ENCODE measurements at places on chromosomes 3 and 15.

DNA sequence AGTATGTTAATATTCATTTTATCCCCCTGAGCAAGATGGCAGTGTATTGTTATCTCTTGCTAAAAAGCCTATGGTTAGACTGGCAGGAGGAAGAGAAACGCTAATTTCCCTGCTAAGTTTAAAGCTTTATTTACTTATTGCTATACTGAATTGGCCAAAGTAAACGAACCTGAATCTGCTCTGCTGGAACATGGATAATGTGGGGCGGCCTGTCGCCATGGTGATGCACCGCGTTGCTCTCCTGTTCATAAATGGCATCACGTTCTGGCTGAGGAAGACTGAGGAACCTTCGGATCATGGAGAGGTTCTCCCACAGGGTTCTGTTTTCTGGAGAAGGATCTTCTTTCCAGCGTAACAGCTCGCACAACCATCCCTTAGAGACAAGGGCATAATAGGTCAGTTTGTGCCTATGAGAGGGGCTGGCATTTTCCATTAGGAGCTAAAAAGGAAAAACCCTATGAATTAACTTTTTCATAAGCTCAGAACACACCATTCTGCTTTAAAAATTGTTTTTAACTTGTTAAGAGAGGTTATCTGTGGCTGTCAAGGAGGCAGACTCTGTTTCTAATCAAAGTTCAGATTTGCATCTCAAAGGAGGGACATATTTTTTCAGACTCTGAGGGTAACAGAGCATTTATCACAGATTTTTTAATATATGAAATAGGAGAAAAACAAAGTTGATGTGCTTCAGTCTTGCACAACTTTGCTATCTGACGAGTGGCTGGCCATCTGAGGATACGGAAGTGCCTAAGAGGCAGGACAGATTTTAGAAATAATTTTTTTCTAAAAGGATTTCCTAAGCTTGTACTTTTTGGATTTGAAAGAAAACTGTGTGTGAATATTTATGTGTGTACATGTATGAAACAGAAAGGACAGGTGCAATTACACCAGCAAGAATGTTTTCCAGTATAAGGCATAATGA is 73.1 kb downstream of the SATB1 start:
- DNase-seq: no peak

DNA sequence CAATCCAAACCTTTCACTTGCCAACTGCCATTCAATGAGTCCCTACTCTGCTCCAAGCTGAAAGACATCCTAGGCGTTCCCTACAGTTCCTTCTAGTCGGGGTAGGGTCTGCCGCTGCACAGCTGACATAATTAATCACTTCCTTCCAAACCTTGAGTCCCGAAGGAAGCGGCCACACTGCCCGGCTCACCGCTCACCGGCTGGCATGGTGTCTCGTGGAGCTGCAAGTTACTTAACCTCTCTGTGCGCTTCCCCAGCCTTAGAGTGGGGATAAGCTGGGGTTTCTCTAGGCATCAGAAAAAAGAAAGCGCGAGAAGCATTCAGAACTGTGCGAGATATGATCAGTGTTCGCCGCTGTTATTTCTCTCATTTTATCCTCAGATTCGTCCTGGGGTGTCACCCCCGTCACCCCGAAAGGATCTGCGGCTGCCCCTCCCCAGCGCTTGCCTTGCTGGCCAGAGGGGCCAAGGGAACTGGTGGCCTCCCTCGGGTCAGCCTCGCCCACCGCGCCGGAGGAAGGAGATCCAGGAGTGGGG is 748 bp downstream of the MRPS25 start:
- no peak for DNase-seq

- no peak for DNase-seq
Measured at GRCh38 chr3:52025453-52025852, 29.8 kb upstream of the RPL29 start.

- no peak for DNase-seq
Measured at GRCh38 chr3:36652104-36652503, 112.2 kb downstream of the DCLK3 start.

GRCh38 chr3:120280026-120280425 is 5.0 kb downstream of the GPR156 start:
- no peak for DNase-seq

DNA sequence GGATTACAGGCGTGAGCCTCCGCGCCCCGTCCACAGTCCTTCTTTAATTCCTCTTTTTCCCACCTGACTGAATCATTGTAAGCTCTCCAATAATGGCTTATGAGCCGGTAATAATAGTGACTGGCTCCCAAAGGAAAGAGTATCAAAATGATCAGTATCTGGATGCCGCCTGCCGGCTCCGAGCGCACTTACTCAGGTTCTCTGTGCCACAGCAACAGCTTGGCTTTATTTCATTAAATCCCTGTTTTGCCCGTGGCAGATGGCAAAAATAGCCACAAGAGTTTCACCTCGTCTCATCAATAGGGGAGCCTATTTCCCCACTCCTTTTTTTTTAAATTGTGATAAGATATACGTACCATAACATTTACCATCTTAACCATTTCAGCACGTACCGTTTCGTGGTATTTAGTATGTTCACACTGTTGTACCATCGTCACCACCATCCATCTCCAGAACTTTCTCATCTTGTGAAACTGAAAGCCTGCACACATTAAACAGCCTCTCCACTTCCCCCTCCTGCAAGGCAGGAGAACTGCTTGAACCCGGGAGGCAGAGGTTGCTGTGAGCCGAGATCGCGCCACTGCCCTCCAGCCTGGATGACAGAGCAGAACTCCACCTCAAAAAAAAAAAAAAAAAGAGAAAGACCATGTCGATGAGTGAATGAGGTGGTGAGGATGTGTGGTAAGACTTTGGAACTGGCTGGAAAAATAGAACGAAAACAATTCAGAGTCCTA is 80.7 kb upstream of the DLG1 start:
- no peak for DNase-seq

GRCh38 chr3:47299381-47300318 is 16.9 kb downstream of the KLHL18 start:
- DNase-seq: no peak

DNA sequence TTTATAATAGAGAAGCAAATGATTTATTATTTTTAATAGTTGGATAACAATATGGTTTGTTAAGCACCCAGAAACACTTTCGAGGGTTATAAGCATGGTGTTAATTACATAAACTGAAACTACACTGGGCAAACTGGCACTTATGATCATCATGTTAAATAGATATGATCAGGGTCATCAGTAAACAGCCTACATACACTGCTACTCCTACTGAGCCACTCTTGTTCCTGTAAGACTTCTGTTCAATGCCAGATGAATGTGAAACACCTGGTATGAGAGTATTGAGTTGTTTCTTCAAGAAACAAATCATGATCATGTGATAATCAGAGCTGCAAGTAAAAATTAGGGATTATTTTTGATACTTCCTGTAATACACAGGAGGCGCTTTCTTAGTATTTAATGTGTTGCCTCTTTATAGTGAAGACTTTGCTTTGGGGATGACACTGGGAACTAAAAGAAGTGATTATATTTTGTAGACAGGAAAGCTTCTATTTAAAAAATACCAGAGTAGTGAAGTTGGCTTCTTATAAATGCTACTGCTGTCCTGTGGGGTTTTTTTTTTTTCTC is 32.3 kb upstream of the UTS2B start:
- no peak for DNase-seq

DNA sequence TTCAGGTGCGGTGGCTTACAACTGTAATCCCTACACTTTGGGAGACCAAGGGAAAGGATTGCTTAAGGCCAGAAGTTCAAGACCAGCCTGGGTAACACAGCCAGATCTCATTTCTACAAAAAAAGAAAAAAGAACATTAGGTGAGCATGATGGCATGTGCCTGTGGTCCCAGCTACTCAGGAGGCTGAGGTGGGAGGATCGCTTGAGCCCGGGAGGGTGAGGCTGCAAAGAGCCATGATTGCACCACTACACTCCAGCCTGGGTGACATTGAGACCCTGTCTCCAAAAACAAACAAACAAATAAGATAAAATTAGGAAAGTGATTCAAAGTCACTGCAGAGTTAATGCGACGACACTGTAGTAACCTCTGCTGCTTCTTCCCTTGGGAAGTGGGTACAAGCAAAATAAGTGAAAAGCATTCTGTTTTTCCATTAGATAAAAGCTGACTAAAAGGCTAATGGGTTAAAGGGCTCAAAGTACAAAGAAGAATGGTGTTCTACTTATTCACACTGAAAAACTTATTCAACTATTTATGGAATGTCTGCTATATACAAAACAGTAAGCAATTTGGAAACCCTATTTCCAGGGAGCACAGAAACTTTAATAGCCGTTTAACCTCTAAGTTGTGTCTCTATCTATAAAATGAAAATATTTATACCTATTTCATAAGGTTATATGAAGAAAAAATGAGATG is 8.0 kb upstream of the RPS27L start:
- no peak for DNase-seq

- DNase-seq: no peak
Measured at GRCh38 chr3:143851331-143852017, 3.2 kb upstream of the SLC9A9 start.

- peak; percentile 44 for DNase-seq
Measured at GRCh38 chr15:76139368-76140073, 79.7 kb downstream of the TMEM266 start.

DNA sequence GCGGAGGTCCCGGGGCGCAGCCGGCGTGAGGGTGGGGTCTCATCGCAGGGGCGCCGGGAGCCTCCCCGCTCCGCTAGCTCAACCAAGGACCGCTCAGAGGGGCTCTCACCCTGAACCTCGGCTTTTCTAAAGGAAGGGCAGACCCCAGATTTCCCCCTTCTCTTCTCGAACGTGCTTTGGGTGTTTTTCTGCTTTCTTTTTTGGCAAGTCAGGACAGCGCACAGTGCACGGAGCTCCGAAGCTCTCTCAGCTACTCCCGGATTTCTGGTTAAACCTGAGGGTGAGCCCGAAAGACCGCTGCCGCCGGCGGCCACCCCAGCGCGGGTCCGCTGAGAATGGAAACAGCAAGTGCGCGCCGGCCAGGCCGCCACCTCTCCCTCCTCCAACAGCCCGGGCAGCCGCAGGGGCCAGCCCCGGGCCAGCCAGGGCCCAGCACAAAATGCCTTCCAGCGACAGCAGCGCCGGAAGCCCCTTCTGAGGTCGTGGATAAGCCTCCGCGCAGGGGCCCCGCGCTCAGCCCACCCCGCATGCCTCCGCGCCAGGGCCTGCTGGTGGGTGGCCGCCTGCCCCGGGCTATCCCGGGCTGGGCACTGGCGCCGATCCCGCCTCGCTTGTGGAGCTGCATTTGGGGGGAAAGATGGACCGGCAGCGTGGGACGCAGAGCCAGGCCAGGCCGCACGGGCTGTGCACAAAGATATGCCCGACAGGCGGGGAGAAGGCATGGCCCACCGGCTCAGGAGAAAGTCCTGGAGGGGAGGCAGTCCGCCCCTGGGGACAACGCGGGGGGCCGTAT is 8.2 kb upstream of the OCA2 start:
- no peak for DNase-seq

DNA sequence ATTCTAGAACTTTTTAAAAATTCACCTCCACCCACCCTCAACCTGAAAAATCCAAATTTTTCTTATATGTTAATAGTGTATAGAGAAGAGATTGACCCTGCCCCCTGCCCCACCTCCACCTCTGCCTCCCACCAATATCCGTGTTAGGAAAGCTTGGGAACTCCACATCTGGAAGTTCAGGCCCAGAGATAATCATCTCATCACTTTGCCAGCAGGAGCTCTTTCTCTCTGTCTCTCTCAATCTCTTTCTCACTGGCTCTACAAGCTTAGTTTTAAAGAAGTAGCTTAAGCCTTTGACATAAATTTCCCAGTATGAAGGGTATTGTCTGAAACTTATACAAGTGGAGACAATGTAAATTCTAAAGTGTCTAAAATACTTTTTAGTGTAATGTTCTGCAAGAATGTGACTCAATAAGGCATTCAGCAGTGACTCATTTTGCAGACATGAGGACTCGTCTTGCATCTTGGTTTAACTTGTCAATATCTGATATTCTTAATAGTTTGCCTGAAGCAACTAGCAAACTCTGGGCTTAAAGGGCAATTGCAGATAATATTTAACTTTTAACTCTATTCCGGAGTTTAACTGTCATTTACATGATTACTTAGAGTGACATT is 299.8 kb upstream of the EPHA3 start:
- no peak for DNase-seq

DNA sequence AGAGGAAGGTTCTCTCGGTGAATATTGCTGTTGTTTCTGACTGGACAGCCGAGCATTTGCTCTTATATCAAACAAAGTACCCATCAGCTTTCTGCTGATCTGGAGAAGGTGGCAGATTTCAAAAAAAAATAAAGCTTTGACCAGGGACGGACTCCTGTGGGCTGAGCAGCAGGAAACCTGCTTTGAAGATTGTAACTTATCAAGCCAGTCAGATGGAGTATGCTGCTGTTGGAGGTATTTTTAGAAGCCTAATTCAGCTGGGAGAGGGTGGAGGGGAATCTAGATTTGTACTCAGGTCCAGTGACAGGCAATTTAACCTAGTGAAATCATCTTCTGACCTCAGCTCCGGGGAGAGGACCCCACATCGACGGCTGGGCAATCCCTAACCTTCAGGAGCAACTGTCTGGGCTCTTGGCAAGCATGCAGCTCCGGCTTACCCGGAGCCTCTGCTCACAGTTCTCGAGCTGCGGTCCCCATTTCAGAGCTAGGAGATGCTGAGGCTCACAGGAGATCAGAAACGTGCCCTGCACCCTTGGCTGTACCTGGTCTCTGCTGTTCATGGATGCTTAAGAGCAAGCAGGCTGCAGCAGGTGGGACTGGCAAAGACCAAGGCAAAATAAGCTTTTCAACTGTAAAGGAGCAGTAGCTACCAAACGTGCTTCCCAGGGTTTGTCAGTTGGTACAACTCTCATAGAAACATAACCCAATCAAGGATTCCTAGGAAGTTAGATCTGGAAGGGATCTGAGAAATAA is 89.3 kb upstream of the ST8SIA2 start:
- no peak for DNase-seq

DNA sequence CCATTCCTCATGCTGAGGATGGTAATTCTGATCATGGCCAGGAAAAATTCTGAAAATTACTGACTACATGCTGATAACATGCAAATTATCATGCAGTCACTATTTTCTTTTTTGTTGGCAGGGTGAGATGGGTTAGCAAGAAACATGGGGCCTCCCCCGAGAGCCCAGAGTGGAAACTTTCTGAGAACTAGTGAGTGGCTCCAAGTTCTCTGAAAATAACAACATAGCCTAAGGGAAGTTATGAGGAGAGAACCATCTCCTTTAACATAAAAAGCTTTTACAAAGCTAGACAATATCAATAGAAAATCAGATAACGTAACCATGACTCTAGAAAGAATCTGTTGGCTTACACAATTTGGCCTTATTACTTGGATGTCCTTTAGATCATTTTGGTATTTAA is 254.2 kb downstream of the PLOD2 start:
- peak; percentile 34 for DNase-seq

Data from SK-N-MC (cell line).